Stomach (tissue), 19 donors: ENCODE measurements at places on chromosomes 16 and 17. TPM values are rescaled to one million over a fixed set of nuclear protein-coding genes. Genes with fewer than 3 reads are reported as not detected.

- peak; percentile 89 for DNase-seq
Observed at GRCh38 chr16:720990-721764, at the start of gene ANTKMT. ANTKMT (plus strand) TSS chr16:721146; CDS start chr16:721275, 129 bp downstream.

DNA sequence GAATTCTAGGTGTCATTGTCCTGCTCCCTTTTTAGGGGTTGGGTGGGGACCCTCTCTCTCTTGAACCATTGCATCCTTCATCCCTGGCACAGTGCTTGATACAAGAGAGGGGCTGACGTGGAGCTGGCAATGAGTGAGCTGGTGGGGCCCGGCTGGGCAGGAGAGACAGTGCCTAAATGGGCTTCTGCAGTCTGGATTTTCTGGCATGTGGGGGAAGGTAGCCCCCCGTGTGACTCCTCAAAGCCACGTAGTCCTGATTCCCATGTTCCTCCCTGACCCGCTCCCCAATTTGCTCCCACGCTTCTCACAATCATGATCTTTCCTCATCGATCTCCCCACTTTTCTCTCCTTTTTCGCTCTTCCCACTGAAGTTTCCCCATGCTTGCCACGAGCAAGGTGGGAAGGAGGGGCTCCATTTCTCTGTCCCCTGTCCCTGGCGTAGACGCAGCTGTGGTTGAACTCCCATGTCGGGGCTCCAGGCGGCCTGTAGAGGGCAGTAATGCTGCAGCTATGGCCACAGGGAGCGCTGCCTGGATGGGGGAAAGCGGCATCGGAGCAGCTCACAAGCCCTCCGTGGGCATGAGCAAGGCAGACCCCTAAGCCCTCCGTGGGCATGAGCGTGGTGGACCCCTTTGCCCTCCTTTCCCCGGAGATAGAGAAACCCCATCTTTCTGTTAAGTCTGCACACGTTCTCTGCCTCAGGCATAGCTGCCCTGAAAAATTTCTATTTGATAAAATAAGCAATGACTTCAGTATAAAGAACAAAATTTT lies 47.5 kb downstream of the HAPSTR1 start:
- peak; percentile 88 for DNase-seq

GRCh38 chr17:37671824-37672547 lies 28.7 kb upstream of the DDX52 start:
- no peak for DNase-seq

GRCh38 chr17:30600060-30600829 lies 123.0 kb downstream of the GOSR1 start:
- DNase-seq: peak; percentile 94

DNA sequence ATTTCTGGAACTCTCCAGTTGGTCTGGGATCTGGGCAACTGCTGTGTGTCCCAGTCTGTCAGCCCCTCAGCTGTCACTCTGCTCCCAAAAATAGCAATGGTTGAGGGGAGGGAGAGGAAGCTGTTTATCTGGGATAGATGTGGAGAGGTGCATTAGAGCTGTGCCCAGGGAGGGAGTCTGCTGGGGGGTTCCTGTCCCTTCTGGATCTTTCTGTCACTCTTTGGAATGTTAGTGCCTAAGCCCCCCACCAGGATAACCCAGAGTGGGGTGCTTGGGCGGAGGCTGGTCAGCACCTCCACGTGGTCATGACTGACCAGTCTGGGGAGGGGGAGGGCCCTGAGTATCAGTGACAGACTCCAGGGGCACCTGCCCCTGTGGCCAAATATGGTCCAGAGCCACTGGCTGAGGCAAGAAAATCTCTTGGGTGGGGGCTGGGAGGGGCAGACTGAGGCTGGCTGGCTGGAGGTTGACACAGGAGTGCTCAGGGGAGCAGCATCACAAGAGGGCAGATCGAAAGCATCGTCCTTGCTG lies at the start of gene UNC45B:
Gene UNC45B, plus strand, starts transcription at position 443 of the 531 bp plus-strand sequence. CDS start 447 bp downstream, outside the sequence.
- DNase-seq: no peak

- no peak for DNase-seq
Observed at GRCh38 chr17:80296221-80296620, 35.6 kb downstream of the RNF213 start.

DNA sequence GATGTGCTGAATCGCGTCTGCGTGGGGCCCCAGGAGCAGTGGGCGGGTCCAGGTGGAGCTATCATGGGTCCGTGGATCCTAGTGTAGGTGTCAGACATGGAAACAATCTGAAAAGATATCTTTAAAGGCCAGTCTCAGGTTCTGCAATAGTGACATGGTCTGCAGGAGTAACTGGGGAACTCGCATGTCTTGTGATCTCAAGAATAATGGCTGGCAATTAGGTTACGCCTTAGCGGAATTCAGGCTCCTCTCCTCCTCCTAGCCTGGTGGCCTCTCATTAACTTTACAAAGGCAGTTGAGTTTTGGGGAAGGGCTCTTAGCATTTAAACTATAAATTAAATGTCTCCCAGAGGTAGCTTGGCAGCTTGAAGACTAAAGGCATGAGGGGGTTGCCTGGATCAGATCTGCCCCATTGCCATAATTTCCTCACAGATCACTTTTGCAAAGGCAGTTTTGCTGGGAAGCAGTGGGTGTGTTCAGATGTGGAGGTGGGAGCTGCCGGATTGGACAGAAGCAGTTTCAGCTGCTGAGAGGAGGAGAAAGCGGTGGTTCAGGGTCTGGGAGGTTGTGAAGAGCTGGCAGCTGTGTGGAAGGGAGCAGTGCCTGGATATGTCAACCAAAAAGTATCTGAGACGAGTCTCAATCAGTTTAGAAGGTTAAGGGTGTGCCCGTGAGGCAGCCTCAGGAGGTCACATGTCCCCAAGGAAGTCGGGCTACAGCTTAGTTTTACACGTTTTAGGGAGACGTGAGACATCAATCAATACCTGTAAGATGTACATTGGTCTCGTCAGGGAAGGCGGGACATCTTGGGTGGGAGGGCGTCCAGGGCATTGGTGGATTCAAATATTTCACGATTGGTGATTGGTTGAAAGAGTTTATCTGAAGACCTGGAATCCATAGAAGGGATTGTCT lies 2.7 kb downstream of the TBCD start:
- DNase-seq: peak; percentile 78

GRCh38 chr16:53457670-53458069 lies 23.4 kb downstream of the RBL2 start:
- no peak for DNase-seq

GRCh38 chr16:85869785-85870558 lies 29.0 kb upstream of the IRF8 start:
- no peak for DNase-seq

DHRS7C gene
- total RNA-seq: not detected

TIMM22 gene
- total RNA-seq: 11.7 TPM

CRK gene
- 87.5 TPM for total RNA-seq

GINS3 gene
- 0.58 TPM for total RNA-seq

ABCC3 gene
- 236 TPM for total RNA-seq

SOX8 gene
- total RNA-seq: 0.45 TPM
